Fibroblast of skin of scalp (primary cell): ENCODE measurements at places on chromosomes 2 and 18.

DNA sequence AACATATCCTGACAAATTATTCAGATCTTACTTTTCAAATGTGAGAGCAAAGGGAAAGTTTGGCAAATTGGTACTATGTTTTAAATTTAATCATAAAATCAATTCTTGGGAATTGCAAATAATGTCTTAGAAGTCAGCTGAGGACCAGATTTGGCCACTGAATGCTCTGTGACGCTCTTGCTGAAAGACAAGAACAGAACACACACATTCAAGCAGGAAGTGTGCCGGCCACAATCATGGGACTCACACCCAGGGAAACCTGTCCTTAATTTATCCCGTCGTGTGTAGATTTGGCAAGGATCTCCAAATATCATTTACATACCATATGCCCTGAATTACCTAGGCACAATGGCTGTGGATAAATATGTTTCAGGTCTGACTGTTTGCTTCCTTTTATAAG lies 253.1 kb downstream of the TCF4 start:
- DNase-seq, result no peak

DNA sequence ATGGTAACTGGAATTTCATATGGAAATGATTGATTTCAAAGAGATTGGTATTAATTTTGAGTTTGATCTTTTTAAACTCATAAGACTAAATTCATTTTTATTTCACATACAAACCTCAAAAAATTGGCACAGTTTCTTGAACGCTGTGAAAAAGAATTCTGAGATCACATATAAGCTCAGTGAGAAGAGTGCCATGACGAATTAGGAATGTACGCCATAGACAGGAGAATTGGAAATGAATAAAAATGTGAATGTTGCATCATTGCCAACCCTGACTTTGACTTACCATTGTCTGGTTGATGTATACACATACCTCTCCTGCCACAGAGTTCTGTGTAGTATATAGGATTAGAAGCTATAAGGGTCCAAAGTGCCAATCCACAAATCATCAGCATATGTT lies 290.4 kb upstream of the ZC3H15 start:
- peak; percentile 9 for DNase-seq

- no peak for DNase-seq
These were observed 25.1 kb downstream of the STAT4 start for GRCh38 chr2:191125646-191126045.

GRCh38 chr2:232892843-232893242 lies 22.8 kb downstream of the SNORC start:
- no peak for DNase-seq

DNA sequence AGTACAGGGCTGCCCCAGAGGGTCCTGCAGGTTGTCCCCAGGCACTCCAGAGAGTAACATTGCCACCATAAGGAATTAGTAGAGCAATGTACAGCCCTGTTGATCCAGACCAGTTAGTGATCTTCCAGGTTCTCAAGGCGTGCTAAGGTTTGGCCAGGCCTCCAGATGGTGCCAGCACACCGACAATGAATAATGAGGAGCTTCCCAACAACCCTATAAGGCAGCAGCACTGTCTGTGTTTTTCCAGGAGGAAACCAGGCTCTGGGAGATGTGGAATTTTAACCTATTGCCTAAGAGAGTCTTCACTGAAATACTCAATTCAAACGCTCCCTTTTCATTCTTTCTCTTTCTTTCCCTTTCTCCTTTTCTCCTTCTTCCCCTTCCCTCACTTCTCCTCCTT lies 122.1 kb downstream of the MGAT5 start:
- peak; percentile 68 for DNase-seq

DNA sequence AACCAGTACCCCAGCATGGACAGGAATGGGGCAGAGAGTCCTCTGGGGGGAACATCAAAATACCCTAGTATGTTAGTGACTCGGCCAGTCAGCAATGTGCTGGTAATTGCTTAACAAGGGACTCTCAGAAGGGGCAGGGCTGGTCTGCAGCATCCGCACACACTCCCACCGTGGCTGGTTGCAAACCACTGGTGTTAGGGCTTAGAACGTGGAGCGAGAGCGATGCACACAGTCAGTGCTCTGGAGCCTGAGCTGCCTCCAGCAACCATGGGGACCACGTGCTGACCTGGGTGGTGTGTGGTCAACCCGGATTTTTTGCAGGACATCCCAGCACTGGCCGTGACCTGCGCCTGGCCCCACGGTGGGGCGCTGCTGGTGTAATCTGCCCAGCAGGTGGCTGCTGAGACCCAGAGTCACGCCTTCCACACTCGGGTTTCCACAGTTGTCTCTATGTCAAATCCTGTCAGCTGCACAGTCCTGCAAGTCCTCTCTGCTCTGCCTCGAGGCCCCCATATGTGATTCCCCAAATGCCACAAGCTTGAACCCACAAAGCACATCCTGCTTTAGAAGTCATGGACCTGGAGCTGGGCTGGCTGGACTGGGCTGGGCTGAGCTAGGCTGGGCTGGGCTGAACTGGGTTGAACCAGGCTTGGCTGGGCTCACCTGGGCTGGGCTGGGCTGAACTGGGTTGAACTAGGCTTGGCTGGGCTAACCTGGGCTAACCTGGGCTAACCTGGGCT lies 50.6 kb upstream of the GPC1 start:
- DNase-seq, result peak; percentile 23

DNA sequence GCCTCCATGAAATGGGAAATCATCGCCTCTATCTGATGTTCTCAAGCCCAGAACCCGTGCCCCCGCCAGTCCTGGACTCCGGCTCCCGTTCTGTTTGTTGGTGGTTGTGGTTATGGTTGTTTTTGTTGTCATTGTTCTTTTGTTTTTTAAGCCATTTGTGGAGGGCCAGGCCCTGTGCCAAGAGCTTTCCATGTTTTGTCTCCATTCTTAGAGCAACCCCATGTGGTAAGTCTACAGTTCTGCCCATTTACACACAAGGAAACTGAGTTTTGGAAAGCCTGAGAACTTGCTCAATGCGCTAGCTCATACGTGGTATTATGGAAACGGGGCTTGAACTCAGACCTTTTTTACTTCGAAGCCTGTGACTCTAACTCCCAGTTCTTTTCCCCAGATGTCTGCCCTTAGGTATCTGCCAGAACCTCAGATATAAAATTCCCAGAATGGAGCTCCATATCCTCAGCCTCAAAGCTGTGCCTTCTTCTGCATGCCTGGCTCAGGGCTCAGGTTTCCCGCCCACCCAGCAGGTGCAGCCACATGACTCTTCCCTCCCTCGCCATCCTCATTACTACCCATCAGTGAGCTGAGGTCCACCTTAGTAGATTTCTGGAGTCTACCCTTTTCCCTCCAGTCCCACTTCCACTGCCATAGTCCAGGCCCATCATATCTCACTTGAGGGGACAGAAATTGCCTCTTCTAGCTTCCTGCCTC lies 194.1 kb downstream of the KLHL29 start:
- no peak for DNase-seq

GRCh38 chr2:145918951-145919350 lies 1399.0 kb upstream of the ZEB2 start:
- no peak for DNase-seq

- DNase-seq, result no peak
These were observed 398.0 kb downstream of the CDH2 start for GRCh38 chr18:27778925-27779324.
